ENCODE measurements at places on chromosomes 16 and 17.

DNA sequence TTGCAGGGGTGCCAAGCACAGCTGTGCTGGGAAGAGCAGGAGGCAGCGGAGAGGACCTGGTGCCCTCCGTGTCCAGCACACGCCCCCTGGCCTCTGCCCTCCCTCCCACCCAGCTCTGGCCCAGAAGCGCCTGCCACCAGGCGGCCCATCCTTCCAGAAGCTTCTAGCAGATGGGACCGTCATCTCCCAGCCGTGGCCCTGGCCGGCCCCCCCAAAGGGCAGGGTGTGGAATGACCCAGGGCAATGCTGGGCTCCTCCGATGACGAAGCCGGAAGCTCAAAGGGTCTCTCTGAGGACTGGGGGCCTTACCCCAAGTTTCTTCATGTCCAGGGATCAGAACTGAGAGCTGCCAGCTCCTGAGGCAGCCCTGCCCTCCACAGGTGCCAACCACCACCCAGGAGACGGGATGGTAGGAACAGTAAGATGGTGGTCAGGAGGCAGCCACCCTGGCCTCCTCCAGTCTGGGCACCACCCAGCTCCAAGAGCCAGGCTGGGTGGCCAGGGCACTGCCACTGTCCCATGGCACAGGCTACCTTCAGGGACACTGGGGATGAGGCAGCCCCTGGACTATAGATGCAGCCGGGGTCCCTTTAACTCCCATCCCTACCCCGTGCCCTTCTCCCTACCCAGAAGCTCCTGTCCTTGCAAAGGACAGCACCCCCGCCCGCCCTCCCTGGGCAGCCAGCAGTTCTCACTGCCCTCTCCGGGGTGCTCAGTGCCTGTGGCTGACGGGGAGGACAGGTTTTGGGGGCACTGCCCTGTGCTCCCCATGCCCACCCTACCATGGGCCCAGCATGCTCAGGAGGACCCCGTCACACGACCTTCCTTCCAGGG lies 6.5 kb upstream of the CDH15 start:
- DNase-seq: no peak

GRCh38 chr17:17493249-17493985 lies 2.8 kb downstream of the RASD1 start:
- DNase-seq: no peak

DNA sequence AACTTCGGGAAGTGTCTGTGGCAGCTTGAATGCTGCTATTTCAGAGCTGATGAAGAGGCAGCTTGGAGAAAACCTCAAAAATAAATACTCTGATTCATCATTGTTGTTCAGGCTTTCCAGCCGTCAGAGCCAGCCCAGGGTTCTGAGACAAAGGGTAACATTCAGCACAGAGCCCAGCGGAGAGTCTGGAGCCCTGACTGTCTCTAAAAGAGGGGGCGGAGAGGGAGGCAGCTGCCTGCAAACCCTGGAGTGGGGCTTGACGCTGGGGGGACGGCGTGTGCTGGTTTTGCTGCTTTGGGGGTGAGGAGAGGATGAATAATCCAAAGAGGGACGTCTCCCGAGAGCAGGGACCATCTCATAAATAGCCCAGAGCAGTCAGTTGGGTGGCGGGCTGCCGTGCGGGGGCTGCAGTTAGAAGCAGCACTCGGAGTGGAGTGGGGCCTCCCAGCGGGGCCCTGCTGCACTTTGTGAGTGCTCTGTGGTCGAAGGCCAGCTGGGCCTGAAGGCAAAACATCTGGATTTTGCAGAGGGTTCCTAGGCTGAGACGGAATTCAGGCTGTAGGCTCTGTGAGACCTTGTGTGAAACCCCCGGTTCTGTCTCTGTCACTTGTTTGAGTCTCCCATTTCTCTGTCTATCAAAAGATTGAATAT lies 237.8 kb downstream of the PRKCA start:
- no peak for DNase-seq

GRCh38 chr17:18213666-18214270 lies 11.7 kb upstream of the LLGL1 start:
- no peak for DNase-seq

GRCh38 chr16:46788891-46789474 lies 40.8 kb upstream of the MYLK3 start:
- no peak for DNase-seq

DNA sequence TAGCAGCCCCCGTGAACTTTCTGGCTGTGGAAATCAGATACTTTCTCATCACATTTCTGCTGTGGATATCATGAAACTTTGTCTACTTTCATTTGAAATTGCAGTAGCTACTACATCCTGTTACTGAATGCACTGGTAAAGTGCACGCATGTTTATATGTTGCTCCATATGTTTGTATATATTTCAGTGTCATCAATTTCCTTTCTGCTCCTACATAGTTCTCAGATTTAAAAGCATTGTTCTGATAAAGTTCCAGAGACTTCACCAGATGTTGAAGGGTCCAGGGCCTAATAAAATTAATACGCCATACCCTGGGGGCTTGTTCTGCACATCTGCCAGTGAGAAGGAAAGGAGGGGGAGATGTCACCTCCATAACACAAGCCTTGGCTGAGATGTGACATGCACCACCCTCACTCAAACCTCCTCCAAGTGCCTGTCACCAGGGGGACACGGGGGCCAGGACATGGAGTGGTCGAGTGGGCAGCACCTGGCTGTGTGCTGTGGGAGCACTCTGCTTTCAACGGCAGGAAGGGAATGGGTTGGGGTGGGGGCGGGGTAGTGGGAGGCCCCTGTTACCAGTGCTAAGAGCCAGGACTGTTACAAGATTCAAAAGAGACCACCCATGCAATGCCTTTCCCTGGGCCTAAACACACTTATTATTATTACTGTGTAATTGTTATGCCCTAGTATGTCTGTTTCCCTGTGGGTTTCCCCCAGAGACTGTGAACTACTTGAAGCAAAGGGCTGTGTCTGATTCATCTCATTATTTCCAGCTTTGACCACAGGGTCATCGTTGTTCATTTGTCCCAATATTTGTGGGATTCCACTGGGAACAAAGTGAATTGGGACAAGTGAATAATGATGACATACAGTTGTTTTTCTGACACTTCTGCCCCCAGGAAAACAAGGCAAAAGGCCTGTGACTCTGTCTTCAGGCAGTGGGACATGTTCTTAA lies 193.4 kb downstream of the FOXL1 start:
- no peak for DNase-seq

DNA sequence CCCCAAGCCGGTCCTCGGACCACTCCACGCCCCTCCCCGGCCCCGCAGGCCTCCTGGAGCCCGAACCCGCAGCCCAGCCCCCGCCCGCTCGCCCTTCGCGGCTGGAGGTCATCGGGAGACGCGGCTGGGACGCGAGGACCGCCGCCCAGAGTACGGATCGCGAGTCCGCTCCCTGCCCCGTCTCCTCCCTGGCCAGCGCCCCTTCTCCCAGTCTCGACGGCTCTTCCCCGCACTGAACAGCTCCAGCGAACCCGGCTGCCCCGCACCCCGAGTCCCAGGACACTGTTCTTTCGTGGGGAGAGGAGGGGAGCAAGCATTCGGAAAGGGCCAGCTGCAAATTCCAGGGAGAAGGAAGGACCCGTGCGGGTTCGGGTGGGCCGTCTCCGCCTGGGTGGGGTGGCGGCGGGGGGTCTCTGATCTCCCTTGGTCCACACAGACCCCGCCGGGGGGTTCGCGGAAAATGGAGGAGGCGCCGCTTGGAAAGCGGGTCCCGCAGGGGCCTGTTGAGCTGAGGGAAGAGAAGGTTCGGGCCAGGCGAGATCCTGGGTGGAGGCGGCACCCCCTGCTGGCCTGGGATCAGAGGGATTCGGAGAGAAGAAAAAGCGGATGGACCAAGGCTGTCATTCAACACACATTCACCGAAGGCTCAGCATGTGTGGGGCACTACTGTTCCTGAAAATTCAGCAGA lies 632 bp upstream of the RTN4RL1 start:
- no peak for DNase-seq

DNA sequence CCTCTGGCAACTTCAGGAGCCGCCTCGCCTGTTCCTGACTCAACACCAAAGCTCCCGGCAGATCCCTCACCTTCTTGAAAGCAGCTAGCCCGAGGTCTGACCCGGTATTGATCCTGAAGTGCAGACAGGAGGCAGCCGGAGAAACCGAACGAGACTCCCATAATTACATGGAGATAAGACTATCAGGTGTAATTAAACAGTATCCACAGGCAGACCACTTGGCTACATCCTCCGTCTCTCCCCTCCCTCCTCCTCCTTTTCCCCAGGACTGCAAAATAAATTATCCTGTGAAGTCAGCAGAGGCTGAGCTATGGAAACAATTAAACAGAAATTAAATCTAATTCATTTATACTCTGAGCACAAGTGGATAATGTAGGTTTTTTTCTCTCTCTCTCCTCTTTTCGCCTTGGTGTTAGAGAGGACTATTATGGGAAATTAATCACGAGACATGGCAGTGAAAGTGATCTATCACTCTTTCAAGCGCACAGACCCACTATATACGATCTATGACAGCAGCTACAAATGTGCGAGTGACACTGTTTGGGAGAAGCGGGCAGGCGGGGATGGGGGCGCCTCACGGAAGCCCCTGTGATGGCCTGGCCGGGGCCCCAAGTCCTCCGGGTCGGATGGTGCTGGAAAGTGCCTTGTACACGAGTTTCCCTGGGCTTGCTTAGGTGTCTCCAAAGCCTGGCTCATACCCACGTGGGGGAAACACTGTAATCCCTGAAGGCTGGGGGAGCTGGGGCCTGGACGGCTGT lies 92.8 kb downstream of the RBFOX3 start:
- no peak for DNase-seq

GRCh38 chr17:79185671-79186070 lies 111.0 kb downstream of the ENGASE start:
- no peak for DNase-seq

DNA sequence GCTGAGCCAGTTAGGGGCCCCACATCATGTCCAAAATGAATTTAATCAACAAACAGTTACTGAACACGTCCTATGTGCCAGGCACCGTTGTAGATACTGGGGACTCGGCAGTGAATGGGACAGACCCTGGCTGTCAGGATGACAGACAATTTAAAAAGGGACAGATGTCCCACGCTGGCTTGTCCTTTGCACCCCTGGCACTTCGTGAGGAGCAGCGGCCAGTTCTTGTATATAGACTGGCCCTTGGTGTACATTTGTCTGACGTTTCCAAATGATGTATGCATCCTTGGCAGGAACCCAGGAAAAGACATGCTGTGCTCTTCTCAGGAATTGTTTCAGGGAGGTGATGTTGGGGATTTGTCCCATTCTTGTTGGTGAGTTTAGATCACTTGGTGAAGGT lies 21.1 kb downstream of the IL4R start:
- DNase-seq: no peak

- no peak for DNase-seq
Observed at GRCh38 chr17:38361694-38362465, 10.2 kb downstream of the SOCS7 start.

- DNase-seq: no peak
Observed at GRCh38 chr17:75059369-75060345, 12.6 kb downstream of the KCTD2 start.

GRCh38 chr17:50588391-50589049 lies 28.0 kb downstream of the CACNA1G start:
- DNase-seq: no peak

DNA sequence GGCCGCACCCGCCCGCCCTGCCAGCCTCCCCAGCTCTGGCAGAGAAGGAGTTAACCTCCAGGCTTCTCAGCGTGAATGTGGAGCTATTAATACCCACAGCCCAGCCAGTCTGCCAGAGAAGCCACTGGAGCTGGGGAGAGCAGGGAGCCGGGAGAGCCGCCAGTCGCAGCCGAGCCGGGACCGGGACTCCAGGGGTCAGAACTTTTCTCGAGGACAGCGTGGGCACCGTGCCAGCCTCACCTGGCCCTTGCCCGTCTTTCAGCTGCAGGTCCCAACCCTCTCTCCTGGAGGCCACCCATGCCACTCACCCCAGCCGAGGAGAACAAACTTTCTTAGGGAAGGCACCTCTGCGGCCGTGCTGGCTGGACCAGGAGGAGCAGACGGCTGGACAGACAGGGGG lies 33.8 kb upstream of the SBK1 start:
- no peak for DNase-seq

- DNase-seq: no peak
Observed at GRCh38 chr16:10981697-10982216, 37.4 kb downstream of the CLEC16A start.

DNA sequence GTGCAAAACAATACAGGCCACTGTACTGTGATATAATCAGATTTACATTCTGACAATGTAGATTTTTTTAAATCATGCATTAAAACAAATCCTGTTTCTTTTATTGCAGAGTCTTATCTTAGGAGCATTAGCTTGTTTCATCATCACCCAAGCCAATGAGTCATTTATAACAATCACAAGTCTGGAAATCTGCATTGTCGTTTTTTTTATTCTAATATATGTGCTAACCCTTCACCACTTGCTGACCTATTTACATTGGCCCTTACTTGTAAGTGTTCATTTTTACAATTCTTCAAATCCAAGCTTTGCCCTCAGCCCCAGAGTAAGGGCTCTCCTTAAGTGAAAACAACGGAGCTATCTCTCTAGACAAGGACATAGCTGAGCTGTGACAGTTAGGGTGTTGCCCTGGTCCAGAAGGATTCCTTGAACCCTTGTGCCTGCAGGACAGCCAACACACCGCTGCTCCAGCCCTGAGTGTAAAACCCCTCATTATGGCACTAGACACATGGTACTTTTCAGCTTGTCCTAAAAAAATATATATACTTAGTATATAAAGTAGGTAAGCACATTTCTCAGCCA lies 3.7 kb downstream of the CMTM1 start:
- no peak for DNase-seq

- DNase-seq: no peak
Observed at GRCh38 chr16:27232061-27232900, 29.0 kb downstream of the KDM8 start.

GRCh38 chr17:56699186-56699894 lies 105.8 kb downstream of the NOG start:
- DNase-seq: no peak

GRCh38 chr16:1297018-1297696 lies 12.3 kb upstream of the UBE2I start:
- no peak for DNase-seq

DNA sequence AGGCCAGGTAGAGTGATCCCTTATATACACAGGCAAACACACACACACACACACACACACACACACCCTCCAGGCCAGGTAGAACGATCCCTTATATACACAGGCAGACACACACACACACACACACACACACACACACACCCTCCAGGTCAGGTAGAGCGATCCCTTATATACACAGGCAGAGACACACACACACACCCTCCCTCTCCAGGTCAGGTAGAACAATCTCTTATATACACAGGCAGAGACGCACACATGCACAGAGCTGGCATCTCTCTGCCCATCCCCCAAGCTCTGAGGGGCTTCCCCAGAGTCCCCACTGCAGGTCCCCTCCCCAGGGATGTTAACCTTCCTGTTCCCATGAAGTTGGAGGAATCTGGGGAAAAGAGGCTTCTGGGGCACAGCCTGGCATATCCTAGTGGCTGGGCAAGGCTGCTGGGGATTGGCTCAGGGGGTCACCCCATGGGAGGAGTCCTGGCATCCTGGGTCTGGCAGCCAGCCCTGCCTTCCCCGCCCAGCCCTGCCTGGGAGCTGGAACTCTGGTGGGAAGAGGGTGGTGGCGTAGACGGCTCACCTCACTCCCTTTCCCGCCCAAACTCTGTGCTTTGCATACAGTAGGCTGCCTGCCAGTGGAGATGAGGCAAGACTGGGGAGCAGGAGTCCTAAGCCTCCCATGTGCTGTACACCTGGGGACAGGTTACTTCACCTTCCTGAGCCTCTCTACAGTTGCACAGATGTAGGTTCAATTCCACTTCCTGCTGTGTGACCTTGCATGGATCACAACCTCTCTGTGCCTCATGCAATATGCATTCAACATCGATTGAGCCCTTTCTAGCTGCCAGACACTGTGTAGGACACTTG lies 41.8 kb downstream of the TEKT5 start:
- no peak for DNase-seq

Measured in activated CD4-positive, alpha-beta T cell treated with anti-CD3 and anti-CD28 coated beads for 24 hours (primary cell).